ENCODE measurements at places on chromosomes 16 and 17.

DNA sequence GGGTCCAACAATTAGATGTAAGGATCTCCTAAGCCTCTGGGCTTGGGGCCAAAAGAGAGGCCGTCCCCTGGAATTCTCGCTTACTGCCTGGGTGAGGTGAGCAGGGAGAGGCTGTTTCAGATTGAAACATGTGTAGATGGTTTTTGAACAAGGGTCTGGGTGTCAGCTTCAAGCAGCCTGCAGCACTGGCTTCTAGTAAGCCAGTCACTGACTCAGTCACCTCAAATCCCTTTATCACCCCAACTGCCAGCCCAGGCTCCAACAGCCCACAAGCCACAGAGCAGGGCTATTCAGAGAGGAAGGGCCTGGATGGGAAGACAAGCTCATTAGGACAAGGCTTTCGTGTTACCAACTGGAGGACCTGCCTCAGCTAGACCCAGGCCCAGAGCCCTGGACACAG, 180.2 kb downstream of the CCT6B start:
- no peak for DNase-seq

DNA sequence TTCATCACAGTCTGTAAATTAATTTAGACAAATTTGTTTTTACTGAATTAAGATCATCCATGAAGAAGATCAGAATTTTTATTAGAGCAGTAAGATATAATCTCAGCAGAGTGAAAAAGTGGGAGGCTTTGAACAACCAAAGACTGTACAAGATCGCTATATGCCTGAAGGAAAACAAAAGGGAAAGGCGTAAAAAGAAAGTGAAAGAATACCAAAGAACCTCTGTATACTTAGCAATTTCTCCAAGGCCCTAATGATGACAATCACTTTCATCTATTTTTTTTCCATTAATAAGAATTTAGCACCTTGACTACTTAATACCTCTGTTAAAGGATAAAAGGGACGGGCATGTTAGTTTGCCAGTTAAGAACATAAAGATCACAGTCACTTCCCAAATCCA, 38.6 kb upstream of the ABCA10 start:
- DNase-seq, result no peak

DNA sequence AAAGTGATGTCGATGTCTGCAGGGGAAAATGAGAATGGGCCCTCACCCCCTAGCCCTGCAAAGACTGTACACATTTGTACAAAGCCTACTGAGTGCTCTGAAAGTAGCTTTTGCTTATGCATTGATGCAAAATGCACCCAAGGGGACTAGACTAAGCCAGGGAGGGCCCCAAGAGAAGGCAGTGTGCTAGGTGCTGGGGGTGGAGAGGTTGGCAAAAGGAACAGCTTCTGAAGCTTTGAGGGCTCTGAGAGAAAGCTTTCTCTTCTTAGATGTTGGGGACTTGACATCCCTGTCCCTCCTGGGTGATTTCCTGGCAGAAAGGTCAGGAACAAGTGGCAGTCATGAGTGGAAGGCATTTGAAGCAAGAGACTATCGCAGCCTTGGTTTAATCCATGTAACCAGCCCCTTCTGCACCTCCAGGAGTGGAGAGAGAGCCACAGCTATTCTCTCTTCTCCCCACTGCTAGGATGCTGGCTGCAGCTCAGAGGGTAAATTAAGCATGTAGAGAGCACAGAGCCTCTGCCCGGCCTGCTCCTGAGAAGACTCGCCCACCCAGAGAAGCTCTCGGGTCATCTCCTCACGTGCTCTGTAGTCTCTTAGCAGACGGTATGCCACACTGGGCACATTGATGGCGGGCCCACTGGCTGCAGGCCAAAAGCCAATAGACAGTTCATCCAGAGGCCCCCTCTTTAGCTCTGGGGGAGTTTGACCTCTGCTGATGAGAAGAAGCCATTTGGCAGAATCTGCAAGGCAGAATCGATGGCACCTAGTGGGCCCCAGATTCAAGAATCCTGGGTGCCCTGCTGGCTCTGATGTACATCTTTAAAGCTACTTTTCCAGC, 221.4 kb downstream of the MSI2 start:
- DNase-seq, result no peak

GRCh38 chr17:18185391-18185790, 1.8 kb downstream of the ALKBH5 start:
- DNase-seq, result peak; percentile 49

DNA sequence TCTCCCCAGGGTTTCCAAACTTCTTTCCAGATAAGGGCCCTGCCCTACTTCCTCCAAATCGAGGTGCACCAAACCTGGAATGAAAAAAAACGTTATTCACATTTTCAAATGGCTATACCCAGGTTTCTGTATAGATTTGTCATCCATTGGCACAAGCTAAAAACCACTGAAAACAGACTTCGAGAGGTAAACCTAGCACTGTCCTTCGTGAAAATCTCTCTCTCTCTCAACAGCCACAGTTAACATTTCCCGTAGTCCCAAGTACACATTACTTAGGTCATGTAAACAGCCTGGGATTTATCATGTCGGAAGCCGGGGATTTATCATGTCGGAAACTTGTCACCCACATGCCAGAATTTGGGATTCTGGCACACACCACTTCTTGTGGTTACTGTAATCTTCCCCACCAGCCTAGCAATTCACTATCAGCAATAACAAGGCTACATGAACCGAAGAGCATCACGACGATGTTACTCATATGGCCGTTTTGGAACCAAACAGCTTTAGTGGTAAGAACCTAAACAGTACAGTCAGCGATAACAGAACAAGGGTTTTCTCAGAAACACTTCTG, 1.2 kb downstream of the DDX5 start:
- peak; percentile 65 for DNase-seq

DNA sequence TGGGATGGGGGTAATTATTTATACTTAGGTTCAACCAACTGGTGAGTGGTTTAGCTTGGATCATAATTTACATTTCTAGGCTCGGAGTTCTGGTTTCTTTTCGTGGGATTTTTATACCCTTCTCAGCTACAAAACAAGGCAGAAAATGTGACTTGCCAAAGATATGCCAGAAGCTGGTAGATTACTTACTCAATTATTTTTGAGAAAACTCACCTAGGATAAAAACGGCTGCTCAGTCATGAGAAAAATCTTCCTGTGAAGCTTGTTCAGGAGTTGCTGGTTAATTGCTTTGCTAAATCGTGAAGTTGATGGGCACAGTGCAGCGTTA, 1.1 kb downstream of the NDEL1 start:
- no peak for DNase-seq

- peak; percentile 61 for DNase-seq
These were observed 10.5 kb downstream of the DOK4 start for GRCh38 chr16:57475711-57476339.

DNA sequence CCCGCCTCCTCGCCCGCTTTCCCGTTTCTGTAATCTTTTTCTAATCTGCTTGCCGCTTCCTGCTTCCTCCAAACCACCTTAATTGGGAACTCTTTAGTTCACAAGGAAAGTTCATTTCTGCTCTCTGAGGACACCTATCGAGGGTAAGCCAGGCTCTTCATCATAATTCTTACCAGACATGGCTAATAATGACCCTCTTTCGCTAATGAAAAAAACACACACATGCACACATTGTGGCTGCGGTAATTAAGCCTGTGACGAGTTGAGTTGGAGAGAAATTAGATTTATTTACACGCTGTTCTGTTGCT, 100.6 kb downstream of the ZNF423 start:
- peak; percentile 48 for DNase-seq

DNA sequence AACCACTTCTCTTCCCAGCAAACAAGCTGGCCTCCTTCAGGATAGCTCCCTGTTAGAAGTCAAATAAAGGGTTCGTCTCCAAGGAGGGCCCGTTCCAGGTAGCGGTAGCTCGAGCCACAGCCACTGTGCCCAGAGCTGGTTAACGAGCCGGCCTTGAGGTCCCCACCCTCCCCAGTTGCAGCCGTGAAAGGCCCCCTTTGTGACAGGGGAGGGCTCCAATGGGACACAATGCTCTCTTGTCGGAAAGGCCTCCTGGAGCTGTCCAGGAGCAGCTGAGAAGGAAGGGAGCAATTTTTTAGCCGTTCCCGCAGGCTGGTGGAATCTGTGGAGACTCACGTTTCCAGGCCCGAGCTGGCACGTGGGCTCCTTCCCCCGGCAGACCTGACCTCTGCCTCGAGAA, 29.9 kb upstream of the FOXF1 start:
- no peak for DNase-seq

DNA sequence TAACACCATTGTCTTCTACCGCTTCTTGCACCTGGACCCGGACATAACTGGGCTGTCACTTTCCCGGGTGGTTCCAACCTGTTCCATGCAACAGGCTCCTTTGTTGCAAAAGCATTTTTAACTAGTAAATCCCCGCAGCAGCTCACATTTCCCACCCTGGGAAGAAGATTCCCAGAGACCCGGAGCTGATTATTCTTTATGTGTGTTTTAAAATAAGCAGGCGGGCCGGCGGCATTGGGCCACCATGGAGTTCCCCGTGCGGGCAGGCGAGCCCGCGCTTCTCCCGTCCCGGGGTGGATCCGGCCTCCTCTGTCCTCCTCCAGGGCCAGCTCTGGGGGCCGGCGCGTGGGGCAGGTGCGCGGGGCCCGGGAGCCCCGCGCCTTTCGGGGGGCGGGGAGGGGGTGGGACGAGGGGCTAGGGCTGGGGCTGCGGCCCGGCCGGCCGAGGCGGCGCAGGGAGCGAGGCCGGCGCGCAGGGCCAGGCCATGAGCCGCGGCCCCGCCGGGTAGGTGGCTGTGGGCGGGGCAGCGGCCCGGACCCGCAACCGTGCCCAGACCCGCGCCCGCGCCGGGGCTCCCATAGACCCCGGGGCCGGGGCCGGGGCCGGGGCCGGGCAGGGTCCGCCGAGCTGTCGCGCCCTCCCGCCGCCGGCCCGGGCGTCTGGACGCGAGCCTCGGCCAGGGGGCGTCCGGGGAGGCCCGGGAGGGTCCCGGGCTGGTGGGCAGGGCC, 1.7 kb downstream of the CRAMP1 start:
- peak; percentile 55 for DNase-seq

GRCh38 chr17:40909755-40910154, 24.7 kb upstream of the KRT20 start:
- peak; percentile 93 for DNase-seq

DNA sequence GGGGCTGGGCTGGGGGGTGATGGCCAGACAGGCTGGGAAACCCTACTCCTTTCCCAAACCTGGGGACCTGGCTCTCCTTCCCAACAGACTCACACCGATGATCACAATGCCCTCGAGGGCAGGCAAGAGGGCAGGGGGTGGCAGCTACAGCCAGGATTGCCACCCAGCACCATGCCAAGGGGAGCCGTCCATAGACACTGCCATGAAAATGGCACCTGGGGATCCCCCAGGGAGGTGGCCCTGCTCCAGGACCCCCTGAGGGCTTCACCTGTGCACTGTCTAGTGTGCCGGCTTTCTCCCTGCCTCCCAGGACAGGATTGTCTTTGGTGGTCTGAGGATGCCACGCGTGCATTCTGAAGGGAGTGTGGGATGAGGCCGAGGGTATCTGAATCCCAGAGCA, 24.6 kb downstream of the RPH3AL start:
- no peak for DNase-seq

- no peak for DNase-seq
These were observed 30.5 kb downstream of the PEMT start for GRCh38 chr17:17560975-17561374.

GRCh38 chr17:67678414-67678813, 39.3 kb upstream of the NOL11 start:
- DNase-seq, result no peak

DNA sequence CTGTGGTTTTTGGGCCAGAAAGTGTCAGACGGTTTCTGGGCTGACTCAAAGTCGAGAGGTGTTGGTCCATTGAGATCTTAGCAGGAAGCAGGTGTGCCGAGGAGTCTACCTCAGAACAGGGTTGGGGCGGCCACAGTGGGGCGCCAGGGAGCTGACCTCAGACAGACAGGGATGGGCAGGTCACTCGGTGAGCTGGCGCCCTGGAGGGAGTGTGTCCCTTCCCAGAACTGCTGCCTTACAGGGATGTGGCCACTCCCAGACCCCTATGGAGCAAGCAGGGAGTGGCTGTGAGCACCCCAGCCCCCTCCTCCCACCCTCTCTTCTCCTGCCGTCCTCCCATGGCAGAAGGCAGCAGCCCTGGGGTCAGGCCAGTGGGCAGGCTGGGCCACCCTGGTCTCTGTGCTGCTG, 14.0 kb upstream of the DPEP1 start:
- DNase-seq, result no peak

GRCh38 chr16:85391175-85391707, 221.9 kb upstream of the GSE1 start:
- DNase-seq, result no peak

- DNase-seq, result no peak
These were observed 15.5 kb downstream of the ADGRG1 start for GRCh38 chr16:57643910-57644309.

- DNase-seq, result no peak
These were observed 37.0 kb downstream of the STX8 start for GRCh38 chr17:9538626-9539025.

GRCh38 chr17:62807812-62808575, at the start of gene MARCHF10:
MARCHF10 (minus strand) TSS chr17:62808314; CDS start chr17:62801735, 6,579 bp downstream.
- DNase-seq, result no peak

- DNase-seq, result no peak
These were observed 3.5 kb downstream of the PIPOX start for GRCh38 chr17:29046473-29046839.

GRCh38 chr16:57013902-57014301, 24.5 kb downstream of the NLRC5 start:
- no peak for DNase-seq

DNA sequence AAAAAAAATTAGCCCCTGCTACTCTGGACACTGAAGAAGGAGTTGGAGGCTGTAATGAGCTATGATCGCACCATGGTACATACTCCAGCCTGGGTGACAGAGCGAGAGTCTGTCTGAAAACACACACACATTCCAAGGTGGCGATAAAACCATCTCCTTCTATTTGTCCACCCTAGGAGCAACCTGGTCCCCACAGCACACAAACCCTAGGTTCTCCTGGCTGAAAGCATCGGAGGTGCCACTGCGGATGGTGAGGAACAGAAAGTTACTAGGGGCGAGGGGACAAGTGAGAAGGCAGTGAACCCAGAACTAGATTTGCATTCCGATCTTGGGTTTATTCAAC, 1.4 kb upstream of the ECI1 start:
- no peak for DNase-seq

DNA sequence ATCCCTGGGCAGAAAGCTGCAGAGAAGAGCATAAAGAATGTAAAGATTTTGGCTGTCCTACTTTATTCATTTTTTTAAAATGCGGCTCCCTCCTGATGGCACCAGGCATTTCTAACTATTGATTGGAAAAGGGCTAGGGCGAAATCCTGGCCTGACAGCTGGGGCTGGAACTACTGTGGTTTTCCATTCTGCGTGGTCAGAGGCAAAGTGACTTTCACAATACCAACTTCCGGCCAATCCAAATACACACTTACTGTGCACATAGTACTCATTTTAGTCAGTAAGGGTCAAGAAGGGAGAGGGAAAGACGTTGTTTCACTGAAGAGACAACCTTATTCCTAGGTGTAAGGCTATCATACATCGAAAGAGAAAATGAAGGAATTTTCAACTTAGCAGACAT, 113.8 kb upstream of the PMFBP1 start:
- DNase-seq, result peak; percentile 51

- DNase-seq, result no peak
These were observed 51.4 kb downstream of the ELAC2 start for GRCh38 chr17:12966413-12966812.

All from iris pigment epithelial cell (primary cell).